HS-5 (cell line): ENCODE measurements at places on chromosomes 1 and 21.

DNA sequence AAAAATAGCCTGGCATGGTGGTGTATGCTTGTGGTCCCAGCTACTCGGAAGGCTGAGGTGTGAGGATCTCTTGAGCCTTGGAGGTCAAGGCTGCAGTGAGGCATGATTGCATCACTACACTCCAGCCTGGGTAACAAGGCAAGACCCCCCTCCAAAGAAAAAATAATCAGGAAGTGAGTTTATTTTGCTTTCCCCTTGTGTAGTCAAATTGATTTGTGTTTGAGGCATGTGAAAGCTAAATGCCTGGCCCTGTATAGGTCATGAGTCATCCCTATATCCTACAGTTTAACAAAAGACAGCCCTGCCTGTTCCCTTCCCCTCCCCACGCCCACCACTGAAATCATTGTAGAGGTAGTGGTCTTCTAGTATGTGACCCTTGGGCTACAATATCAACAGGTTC lies 241.4 kb upstream of the JUN start:
- no peak for DNase-seq

- DNase-seq: peak; percentile 25
These were observed 382 bp downstream of the GPBP1L1 start for GRCh38 chr1:45686015-45686287.

GRCh38 chr1:209250861-209251636 lies 332.5 kb upstream of the CAMK1G start:
- no peak for DNase-seq

GRCh38 chr1:64965366-64966157 lies 787 bp downstream of the JAK1 start:
- DNase-seq: no peak

- no peak for DNase-seq
These were observed 10.5 kb downstream of the EIF3I start for GRCh38 chr1:32232558-32233304.

DNA sequence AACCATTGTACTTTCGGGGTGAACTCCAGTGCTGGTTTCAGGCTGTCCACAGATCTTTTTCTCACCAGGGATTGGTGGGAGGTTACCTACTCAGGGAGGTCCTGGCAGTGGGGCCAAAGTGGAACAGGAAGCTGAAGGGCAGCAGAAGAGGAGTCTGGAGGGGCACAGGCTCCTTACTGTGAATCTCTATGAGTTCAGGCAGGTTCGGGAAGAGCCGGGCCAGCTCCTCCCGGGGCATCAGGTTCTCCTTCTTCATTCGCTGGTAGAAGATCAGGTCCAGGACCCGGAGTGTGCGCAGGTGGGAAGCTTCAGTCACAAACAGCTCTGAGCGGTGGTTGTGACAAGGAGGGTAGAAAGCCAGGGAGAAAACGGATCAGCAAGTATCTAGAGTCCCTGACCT lies 26.7 kb downstream of the LRRC71 start:
- no peak for DNase-seq

- DNase-seq: no peak
These were observed 65.8 kb downstream of the SYT2 start for GRCh38 chr1:202644219-202645096.

DNA sequence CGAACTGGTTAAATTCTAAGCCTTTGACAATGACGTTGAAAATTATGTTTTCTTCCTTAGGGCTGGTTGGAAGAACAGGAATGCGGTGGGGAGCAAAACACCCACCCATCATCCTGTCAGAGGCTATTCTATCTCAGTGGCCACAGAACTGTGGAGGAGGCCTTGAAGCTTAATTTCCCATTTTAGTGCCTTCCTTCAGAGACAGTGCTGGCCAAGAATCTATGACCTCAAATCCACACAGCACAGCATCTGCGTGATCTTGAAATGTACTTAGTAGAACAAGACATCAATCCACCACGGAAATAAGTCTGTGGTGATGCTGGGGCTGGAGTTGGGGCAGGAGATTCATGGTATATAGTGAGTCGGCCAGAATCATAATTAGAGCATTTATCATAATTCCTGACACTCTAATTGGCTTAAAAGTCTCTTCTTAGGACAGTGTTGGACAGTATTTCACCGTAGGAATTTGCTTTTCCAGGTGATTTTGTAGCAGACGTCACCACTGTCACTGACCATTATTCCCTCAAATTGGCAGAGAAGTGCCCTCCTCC lies 113.1 kb downstream of the KCNJ6 start:
- DNase-seq: no peak

GRCh38 chr1:42518908-42519307 lies 55.8 kb downstream of the CCDC30 start:
- DNase-seq: no peak

DNA sequence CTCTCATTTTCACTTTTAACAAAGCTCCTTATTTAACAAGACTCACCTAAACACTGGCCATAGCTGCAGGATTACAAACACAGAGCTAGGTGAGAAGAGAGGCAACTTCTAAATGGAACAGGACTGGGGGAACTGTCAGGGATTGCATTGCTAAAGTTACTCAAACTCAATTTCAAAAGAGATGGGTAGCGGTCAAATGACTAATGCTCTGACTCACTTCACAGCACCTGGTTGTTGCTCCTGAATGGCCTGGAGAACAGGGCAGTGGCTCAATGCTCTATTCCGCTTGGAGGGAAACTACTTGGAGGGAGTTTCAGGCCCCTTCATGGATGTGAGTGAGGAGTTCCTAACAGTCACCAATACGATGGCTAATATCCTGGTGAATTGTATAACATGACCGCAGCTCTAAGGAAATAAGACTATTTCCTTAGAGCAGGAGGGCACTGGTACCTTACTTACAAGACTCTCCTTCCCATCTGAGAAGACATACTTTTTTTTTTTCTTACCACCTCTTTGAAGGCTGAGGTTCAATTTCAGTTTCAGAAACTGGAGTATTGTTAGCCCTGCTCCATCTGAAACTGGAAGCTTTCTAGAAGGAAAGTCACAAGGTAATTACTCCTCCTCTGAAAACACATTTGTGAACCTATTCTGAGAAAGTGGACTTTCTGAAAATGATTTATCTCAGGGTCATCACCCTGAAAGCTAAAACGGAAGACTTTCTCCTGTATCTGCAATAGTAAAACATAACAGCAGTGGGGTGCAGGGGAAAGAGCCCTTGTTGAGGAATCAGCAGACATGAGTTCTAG lies 9.5 kb downstream of the DPT start:
- no peak for DNase-seq

GRCh38 chr1:227886993-227887696 lies 60.6 kb downstream of the WNT9A start:
- DNase-seq: no peak

DNA sequence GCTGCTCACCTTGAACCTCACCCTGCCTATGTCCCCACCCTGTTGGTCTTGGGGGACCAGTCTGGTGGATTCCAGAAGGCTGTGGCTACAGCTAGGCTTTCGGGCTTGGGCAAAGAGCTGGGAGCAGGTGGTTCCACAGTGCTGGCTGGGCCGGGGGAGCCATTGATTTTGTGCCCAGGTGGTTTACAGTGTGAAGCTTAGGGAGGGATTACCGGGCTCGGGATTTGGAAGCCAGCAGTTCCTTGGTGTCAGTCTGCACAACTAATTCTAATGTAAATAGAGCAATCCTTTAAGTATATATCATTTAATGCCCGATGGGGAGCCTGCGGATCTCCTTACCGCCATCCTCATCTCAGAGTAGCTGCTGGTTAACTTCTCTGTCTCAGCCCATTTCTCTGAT lies 38.2 kb downstream of the PRDM16 start:
- no peak for DNase-seq

DNA sequence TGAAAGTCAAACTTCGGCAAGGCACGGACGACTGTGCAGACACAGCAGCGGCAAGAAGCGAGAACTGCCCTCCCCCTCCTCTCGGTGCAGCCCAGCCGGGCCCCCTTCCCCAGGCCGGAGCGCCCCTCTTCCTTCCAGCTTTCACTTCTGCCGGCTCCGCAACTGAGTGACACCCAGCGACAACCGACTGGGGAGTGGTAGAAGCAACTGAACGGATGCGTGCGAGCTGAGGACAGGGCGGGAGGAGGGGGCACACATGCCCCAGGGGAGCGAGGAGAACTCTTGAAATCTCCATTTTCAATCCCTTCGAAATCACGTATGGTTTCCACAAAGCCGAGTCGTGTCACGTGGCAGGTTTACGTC lies 146.6 kb downstream of the PGBD5 start:
- no peak for DNase-seq

DNA sequence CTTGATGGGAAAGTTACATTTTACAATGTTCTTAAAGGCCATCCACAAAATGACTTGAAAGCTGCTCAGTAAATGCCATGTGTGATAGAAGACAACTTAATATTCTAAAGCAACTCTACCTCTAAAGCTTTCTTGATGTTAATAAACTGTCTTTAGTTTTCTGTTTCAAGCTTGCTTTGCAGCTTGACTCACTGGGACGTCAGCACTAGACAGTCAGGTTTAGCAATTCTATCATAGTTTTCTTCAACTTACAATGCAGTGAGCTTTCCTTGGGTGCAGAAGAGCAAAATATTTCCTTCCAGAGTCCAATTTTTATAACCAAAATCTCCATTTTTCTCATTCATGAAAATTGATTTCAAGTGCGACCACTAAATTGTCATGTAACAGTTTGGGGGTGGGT lies 273.1 kb downstream of the NTNG1 start:
- no peak for DNase-seq

GRCh38 chr1:34060901-34061415 lies 104.1 kb downstream of the CSMD2 start:
- DNase-seq: no peak

DNA sequence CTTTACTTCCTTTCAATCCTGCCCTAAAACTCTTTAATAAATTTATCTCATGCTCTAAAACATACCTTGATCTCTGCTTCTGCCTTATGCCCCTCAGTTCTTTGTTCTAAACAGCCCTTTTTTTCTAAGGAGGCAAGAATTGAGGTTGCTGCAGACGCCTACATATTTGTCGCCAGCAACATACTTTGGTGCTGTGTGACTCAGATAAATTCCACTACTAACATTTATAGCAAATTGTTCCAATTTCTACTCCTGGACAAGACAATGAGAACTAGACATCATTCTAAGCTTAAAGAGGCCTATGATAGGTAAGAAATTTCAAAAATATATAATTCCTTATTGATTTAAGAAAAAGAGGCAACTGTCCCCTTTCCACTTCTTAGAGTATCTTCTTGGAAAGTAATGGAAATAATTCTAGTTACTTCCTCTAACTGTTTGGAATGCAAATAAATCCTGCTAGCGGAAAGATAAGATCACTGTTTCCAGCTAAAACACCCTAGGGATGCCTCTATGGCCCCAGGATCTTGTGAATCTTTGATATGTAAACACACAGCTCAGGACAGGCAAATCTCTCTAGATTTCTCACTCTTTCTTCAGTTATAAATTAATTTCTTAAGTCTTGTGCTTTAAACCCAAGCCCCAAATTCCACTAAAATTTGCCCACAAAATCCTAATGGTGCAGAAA lies 869.1 kb downstream of the KCNT2 start:
- no peak for DNase-seq

GRCh38 chr1:107952989-107953388 lies 12.0 kb downstream of the VAV3 start:
- DNase-seq: no peak

GRCh38 chr1:54255026-54255702 lies 55.2 kb downstream of the MRPL37 start:
- no peak for DNase-seq

DNA sequence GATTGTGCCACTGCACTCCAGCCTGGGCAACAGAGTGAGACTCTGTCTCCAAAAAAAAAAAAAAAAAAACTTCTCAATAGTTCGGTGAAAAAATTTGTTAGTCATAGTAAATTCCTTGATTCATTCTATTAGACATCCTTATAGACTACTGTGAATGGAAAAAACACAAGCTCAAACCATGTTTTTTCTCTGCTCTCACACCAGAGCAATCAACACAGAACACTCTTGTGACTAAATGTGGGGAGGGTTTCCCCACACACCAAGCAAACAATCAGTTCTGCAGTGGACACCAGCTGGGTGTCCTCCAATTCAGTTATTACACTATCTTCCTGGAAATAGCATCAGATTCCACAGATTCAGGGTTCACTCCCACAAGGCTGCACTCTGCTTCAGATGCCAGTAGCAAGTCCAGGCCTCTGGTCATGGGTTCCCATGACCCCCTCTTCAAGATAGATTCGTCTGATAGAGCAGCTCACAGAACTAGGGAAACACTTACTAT lies 69.1 kb upstream of the TEKT2 start:
- DNase-seq: no peak

- DNase-seq: no peak
These were observed 22.6 kb downstream of the ZBTB17 start for GRCh38 chr1:15953294-15953771.

- DNase-seq: no peak
These were observed 305.9 kb upstream of the USP25 start for GRCh38 chr21:15423676-15424445.

GRCh38 chr1:5250336-5250735 lies 595.9 kb downstream of the AJAP1 start:
- DNase-seq: no peak

- DNase-seq: no peak
These were observed 544.1 kb downstream of the NEGR1 start for GRCh38 chr1:71738256-71738655.

DNA sequence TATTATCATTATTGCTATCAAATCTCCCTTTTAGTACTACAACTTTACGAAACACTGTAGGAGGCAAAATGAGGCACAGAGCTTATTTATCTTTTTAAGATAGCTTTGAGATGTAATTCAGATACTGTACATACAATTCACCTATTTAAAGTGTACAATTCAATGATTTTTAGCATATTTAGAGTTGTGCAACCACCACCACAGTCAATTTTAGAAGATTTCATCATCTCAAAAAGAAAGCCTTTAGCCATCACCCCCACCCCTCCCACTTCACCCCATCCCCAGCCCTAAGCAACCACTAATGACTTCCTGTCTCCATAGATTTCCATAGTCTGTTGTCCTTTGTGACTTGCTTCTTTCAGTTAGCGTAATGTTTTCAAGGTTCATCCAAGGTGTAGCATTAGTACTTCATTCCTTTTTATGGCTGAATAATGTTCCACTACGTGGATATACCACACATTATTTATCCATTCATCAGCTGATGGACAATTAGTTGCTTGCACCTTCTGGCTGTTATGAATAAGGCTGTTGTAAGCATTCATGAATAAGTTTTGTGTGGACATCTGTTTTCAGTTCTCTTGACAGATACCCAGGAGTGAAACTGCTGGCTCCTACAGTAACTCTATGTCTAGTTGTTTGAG lies 9.4 kb upstream of the CAPN9 start:
- DNase-seq: no peak

DNA sequence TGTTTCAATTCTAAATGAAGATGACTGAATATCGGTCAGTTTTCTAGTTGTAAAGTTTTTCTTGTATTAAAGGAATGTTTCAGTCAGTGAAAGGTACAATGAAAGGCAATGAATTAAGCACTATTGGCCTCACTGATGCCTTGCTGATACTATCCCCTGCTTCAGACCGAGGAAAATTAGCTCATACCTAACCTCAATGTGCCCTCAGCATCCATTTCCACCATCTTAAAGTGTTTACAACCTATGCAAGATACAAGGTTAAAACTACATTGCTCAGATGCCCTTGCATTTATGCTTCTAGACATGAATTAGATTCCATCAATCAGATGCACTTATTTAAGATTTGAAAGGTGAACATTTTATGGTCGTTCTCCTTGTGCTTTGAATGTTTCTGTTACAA lies 184.5 kb downstream of the COP1 start:
- no peak for DNase-seq
